Stimulated activated CD8-positive, alpha-beta memory T cell treated with anti-CD3 and anti-CD28 coated beads, Interleukin-2, amount 100 ng/mL, for 48 hours (primary cell): ENCODE measurements at places on chromosomes 3 and 15.

DNA sequence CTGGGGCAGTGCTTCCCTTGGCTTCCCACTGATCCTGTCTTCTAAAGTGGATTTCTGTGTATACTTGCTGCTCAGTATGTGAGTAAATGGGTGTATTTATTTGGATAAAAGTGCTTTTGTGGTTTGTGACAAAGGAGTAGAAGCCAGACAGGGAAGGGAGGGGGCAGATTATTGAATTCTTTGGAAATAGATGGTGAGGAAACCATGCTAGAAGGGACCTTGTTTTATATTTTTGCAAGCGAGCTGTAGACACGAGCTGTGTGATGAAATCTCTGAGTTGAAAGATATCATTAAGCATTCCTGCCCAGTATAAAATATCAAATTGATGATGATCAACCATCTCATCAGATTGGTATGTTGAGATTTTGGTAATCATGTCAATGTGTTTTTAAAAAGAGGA, 68.9 kb downstream of the DUT start:
- no peak for DNase-seq

DNA sequence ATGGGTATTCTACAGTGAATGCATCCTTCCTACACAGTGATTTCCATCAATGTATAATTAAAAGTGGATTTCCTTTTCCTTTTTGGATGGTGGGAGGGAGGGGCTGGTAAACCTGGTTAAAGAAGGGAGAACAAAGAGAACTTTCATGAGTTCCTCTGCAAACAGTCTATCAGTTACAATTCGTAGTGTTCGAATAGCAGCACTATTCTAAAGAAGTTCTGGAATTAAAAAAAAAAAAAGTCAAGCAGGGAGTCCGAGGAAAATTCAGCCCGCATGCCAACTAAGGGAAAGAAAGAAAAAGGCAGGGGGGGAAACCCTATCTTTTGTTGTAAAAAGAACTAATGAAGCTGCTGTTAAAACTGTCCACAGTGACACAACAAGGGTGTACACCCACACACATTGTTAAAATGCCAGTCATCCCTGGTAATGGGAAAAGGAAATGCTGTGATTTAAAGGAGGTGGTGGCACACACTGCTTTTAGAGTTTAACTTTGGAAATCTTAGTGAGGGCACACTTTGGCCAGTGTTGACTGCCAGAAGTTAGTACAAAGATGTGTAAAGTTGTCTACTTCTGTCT, 521.2 kb downstream of the ZIC1 start:
- DNase-seq, result no peak

- DNase-seq, result no peak
Measured at GRCh38 chr15:49622561-49622960, 1.7 kb downstream of the DTWD1 start.

DNA sequence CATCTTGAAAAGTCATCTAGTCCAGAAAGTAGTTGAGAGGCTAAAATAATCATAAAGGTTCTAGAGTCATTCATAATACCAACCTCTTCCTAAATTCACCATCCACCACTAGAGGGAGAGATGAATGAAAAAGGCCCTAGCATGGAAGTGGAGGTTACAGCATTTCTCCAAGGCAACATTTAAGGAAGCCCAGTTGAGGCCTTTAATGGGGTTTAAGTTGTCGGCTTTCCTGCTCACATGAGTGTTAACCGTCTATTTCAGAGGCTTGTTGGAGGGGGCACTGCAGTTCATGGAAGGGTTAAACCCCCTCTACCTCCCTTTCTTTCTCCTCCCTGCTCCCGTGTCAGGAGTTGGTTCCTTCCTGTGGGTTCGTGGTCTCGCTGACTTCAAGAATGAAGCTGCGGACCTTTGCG, 3.8 kb upstream of the SLCO3A1 start:
- no peak for DNase-seq

GRCh38 chr3:89340408-89340807, 233.0 kb downstream of the EPHA3 start:
- no peak for DNase-seq

- DNase-seq, result peak; percentile 42
Measured at GRCh38 chr3:49703443-49703927, 14.1 kb downstream of the RNF123 start.

DNA sequence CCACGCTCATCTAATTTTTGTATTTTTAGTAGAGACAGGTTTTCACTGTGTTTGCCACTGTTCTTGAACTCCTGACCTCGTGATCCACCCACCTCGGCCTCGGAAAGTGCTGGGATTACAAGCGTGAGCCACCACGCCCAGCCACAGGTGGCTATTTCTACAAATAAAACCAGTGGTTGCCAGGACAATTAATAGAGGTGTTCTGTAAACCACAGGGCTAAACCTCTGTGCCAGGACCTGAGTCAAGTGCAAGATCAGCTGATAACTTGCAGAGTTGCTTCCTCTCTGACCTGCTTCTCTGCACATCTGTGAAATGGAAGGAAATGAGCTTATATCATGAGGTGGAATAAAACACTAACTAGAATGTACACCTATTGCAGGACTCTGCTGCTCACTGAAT, 72.8 kb downstream of the CD200R1L start:
- DNase-seq, result no peak

GRCh38 chr15:82901114-82901805, 51.3 kb downstream of the HOMER2 start:
- DNase-seq, result no peak

- DNase-seq, result no peak
Measured at GRCh38 chr3:149575961-149576564, 81.8 kb downstream of the WWTR1 start.

- no peak for DNase-seq
Measured at GRCh38 chr15:99452728-99453636, 112.8 kb upstream of the MEF2A start.

GRCh38 chr3:182045736-182046135, 334.0 kb downstream of the SOX2 start:
- DNase-seq, result no peak

DNA sequence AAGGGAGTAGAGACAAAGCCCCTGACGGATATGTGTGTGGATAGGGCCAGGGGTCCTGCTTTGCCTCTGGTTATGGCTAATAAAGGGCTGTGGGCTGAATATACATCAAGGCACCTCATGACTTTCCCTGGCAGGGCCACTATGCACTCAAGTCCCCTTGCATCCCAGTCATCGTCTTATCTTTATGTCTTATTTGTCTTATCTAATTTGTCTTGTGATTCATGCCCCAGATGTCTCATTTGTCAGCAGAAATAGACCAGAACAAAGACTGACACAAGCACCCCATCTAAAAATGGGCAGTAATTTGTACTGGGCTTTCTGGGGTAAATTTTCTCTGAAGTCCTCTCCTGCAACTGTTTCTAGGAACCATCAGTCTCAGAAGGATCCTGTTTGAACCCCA, 68.6 kb downstream of the ITGA11 start:
- DNase-seq, result no peak

GRCh38 chr3:124995460-124995994, 60.3 kb downstream of the HEG1 start:
- DNase-seq, result peak; percentile 4

DNA sequence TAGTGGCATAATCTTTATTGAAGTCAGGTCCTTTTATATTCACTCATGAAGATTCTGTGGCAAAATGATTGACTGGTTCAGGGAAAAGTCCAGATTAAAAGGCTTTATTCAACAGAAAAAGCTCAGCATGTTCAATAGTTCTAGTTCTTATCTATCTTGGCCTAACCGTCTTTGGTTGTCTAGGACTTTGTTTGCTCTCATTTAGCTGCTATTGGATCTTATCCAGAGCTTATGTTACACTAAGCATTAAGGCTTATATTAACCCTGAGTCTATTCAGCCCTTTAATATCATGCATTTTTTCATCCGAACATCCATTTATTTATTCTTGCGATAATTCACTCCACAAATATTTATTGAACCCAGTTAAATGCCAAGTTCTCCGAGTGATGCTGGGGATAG, 601.0 kb upstream of the SGO1 start:
- DNase-seq, result no peak

- DNase-seq, result no peak
Measured at GRCh38 chr3:82423268-82424030, 662.0 kb upstream of the GBE1 start.

GRCh38 chr15:33675246-33675645, 293.1 kb upstream of the CHRM5 start:
- no peak for DNase-seq

GRCh38 chr15:58520464-58520863, 88.7 kb downstream of the LIPC start:
- no peak for DNase-seq

GRCh38 chr3:59006634-59007517, 42.9 kb downstream of the CFAP20DC start:
- DNase-seq, result no peak

DNA sequence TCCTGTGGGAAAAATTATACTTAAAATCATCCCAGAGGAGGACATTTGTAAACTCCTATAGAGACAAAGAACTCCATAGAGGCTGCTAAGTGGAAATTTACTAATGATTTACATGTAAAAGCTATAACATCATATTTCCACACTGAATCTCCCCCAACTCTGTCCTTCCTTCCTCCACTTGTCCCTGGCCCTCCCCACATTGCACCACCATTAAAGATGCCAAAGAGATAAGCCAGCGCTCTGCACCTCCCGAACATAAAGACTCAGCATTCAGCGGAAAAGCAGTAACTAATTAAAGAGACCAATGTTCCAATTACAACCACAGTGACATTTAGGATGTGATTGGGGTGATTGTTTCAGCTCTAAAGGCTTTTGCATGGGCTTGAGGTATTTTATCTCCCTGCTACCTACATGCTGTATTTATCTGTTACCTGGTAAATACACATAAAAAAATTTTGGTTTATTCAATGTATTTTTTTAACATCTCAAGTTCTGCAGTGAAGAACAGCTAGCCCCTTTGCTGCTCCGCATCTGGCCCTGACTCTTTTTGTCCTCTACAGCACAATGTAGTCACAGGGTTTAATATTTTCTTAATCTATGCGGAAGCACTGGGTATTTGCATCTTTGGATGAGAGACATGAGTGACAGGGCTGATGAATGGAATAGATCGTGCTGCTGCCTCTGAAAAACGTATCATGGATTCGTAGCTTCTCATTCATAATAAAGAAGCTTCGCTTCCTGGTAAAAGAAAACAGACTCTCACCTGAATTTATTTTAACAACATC, 35.3 kb upstream of the B3GNT5 start:
- DNase-seq, result no peak

- no peak for DNase-seq
Measured at GRCh38 chr3:119631516-119631915, 28.9 kb downstream of the POPDC2 start.

DNA sequence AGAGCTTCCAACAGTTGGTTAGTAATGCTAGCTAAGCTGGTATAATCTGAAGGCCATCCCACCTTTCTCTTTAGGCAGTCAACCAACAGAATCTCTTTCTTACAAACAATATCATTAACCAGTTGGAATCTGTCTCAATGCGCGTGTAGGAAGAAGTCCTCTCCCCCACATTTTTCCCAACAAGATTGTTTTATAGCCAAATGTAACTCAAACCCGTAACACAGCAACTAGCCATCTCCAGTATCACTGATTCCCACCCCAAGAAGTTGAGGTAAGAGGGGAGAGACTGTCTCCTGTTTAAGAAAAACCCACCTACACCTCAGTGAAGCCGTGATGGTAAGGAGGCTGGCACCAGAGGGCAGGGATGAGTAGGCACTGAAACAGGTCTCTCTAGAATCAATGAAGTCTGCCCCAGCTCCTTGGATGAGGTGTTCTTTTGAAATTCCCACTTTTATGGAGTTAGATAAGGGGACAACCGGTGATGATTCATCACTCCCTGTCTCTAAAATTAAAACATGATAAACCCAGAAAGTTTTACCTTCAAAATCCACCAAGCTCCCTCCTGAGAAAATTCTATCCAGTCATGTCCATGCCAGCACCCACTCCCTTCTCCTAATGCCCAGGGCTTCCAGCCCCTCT, 30.9 kb downstream of the CDC25A start:
- DNase-seq, result no peak

GRCh38 chr15:78944669-78945407, at the start of gene CTSH:
TSS of gene CTSH (minus strand) at chr15:78945046. CDS start at chr15:78944981, 65 bp downstream.
- DNase-seq, result peak; percentile 69

- DNase-seq, result no peak
Measured at GRCh38 chr15:85547386-85547785, 167.0 kb downstream of the AKAP13 start.

GRCh38 chr3:183158551-183159006, 4.0 kb downstream of the LAMP3 start:
- DNase-seq, result peak; percentile 28

- no peak for DNase-seq
Measured at GRCh38 chr3:55549177-55549576, 62.1 kb upstream of the WNT5A start.

DNA sequence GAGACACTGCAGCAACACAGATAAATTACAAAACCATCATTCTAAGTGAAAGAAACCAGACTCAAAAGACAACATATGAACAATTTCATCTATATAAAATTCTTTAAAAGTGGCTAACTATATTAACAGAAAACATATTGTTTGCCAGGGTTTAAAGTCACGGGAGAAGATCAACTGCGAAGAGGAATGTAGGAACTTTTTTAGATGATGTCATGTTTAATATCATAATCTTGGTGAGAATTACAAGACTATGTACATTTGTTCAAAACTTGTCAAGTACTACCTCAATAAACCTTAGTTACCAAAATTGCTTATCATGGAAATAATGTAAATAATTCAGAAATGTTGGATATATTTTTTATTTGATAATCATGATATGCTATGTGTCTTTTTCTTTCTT, 395.1 kb upstream of the PLSCR5 start:
- no peak for DNase-seq

DNA sequence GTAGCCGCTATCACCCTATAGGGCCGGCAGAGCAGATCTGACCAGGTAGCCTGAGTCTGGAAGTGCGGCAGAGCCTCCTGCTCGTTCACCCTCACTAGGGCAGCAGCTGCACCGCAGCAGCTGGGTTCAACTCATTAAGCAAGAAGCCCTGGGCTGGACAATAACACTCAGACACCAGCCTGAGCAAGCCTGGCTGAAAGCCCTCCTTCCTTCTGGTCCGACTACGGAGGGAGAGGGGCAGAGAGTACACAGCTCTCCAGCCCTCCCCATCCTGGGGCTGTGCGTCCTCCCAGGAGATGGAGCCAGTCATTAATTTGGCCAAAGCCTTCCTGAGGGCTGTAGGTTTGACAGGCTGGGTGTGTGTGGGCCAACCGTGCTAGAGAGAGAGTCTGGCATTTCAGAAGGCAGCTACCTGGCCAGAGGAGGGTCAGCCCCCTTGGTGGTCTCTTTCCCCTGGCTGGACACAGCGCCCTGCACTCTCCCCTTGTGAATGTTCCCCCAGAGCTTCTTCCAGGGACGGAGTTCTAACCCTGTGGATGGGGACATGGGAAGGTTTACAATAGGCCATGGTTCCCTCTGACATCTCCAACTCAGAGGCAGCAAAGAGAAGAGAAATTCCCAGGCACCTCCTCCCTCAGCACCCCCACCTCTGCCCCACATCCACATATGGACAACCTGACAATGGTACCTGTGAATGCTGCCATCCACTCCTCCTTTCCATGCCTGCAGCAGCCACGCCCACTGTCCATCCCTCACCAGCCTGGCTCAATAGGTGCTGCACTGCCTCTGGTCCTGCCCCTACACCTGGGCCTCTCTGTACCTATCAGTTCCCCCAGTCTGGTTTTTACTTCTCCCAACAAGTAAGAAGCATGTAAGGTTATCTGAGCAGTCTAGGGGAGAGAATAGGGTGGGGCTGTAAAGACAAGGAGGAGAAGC, 6.5 kb downstream of the CHRNB4 start:
- no peak for DNase-seq

- DNase-seq, result no peak
Measured at GRCh38 chr3:146343551-146343950, 92.6 kb upstream of the PLSCR4 start.
